ENCODE measurements at places on chromosomes 3 and 15. TPM values are rescaled to one million over a fixed set of nuclear protein-coding genes. Genes with fewer than 3 reads are reported as not detected.

Gene PODXL2
- 4.3 TPM for total RNA-seq

Gene PPP1R14D
- not detected for total RNA-seq

Gene CCDC14
- total RNA-seq: 34.1 TPM

Gene SPTBN5
- 3.0 TPM for total RNA-seq

Gene WDR5B
- 3.0 TPM for total RNA-seq

Gene SLC28A1
- total RNA-seq: not detected

Gene C3orf20
- 0.12 TPM for total RNA-seq

Gene EPHB1
- total RNA-seq: not detected

Gene CCRL2
- not detected for total RNA-seq

Gene HES1
- 33.0 TPM for total RNA-seq

Gene MYL3
- not detected for total RNA-seq

Gene GAP43
- not detected for total RNA-seq

Gene FETUB
- 0.24 TPM for total RNA-seq

Gene TICRR
- total RNA-seq: 0.67 TPM

Gene PPM1L
- 0.96 TPM for total RNA-seq

Gene VWA5B2
- 0.33 TPM for total RNA-seq

Gene INSYN1
- total RNA-seq: 1.3 TPM

Gene XCR1
- not detected for total RNA-seq

Gene SPINK8
- not detected for total RNA-seq

Gene DUOX1
- 44.4 TPM for total RNA-seq

Gene C15orf62
- total RNA-seq: not detected

Gene JMJD7
- total RNA-seq: 22.3 TPM

Gene PLS1
- total RNA-seq: 2.4 TPM

Gene NANOGP8
- total RNA-seq: not detected

Gene TMEM207
- not detected for total RNA-seq

Gene GNAT1
- total RNA-seq: 0.17 TPM

Gene LRRN1
- total RNA-seq: 37.0 TPM

Gene GRM7
- total RNA-seq: not detected

Gene TGM5
- total RNA-seq: 1.2 TPM

Gene PDE8A
- 26.8 TPM for total RNA-seq

Gene KLHL40
- not detected for total RNA-seq

Gene ISG20
- 1.0 TPM for total RNA-seq

Gene ACTC1
- total RNA-seq: not detected

Gene RPSA
- total RNA-seq: 1,632 TPM

Gene VEPH1
- not detected for total RNA-seq

Gene IL17RB
- 1.7 TPM for total RNA-seq

Gene CCR8
- not detected for total RNA-seq

Gene EFHB
- total RNA-seq: 0.61 TPM

Gene IQCF5
- total RNA-seq: not detected

Gene TNFSF10
- 2.8 TPM for total RNA-seq

Gene LINGO1
- not detected for total RNA-seq

Gene CCDC33
- not detected for total RNA-seq

Gene TWF2
- total RNA-seq: 59.9 TPM

Gene IGSF11
- not detected for total RNA-seq

Measured in mammary epithelial cell (primary cell).